Activated gamma-delta T cell treated with anti-CD3 and anti-CD28 coated beads, Interleukin-2, amount 50 U/mL, for 16 hours (primary cell): ENCODE measurements at places on chromosomes 16 and 17.

DNA sequence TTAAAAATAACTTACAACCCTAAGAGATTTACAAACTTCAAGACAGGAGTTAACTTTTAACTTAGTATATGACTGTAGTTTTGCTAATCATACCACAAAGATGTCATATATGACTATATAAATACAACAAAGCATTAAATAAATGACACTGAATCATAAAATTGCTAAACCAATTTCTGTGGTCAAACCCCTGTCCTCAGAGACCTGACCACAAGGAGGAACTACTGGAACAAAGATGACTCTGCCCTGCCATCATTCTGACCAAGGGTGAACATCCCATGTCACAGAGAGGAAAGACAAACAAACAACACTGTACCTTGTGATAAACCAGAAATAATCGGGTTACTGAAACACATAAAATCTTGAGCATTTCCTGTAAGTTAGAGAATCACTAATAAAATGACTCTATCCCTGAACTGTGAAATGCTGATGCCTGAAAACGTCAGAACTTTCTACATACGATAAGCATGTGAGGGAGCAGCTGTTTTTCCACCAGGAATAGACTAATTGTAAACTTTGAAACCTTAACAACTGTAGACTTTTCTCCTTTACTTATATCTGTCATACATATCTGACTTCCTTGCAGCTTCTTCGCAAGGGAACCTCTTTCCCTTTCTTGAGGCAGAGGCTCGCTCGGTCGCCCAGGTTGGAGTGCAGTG lies 47.9 kb downstream of the WDR59 start:
- DNase-seq, result no peak

DNA sequence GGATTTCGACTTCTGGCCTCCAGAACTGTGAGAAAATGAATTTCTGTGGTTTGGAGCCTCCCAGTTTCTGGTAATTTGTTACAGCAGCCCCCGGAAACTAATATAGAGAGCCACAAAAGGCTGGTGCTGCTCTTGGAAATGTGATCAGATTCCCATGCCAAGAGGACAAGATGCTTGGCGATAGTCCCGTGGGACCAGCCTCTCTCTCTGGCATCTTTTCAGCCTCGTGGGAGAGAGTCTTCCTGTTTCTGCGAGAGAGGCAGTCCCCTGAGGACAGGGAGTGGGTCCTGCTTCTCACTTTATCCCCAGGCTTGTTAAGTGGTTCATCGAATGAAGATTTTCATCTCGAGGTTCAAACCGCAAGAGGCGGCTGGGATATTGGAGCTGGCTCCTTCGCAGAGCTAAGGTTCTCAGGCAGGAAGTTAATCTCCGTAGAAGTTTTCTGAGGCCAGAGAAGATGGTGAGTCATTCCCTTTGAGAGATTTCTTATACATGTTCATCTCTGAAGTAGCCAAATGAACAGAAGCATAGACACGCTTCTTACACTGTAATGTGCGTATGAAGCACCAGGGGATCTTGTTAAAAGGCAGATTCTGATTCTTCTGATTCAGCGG lies 211.6 kb upstream of the SDK2 start:
- DNase-seq, result no peak

GRCh38 chr16:81987121-81987520 lies 24.1 kb downstream of the SDR42E1 start:
- DNase-seq, result no peak

DNA sequence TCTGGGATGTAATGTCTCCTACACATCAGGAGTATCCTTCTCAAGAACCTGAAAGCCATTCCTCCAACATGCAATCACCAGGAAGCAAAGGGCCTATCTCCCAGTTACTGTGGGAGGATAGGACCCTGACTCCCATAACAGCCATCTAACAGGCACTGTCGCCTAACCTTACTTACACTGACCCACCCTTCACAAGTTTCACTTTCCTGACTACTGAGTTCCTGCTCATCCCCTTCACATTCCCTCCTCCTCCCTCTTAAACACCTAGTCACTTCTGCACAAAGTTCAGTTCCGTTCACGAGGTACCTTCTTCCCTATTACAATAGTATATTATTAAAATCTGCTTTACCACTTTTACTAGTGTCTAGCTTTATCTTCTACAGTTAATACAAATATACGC lies 1.3 kb downstream of the C17orf67 start:
- DNase-seq, result no peak

DNA sequence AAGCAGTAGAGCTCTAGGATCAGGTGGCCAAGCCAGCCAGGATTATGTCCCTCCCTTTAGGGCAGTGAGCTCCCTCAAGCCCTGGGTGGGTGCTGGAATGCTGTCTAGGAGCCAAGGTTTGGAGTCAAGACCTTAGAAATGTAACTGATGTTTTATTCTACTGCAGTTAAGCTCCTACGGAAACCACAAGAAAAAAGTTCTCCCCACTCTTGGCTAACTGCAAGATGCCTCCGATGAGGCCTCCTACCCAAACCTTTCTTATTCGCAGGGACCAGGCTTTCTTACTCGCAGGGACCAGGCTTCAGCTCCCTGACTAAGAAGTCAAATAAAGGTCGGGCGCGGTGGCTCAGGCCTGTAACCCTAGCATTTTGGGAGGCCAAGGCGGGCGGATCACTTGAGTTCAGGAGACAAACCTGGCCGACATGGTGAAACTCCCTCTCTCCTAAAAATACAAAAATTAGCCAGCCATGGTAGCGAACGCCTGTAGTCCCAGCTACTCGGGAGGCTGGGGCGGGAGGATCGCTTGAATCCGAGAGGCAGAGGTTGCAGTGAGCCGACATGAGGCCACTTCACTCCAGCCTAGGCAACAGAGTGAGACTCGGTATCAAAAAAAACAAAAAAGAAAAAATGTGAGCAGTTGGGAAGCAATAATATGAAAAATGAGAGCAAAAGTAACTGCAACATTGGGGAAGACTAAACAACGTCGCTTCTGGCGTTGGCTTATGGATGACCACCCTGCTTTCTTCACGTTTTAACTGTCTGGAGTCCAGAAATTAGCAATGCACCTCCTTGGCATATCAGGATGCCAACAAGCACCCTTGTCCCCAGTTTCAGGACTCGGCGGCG lies 31.7 kb upstream of the ARL4D start:
- DNase-seq, result no peak

DNA sequence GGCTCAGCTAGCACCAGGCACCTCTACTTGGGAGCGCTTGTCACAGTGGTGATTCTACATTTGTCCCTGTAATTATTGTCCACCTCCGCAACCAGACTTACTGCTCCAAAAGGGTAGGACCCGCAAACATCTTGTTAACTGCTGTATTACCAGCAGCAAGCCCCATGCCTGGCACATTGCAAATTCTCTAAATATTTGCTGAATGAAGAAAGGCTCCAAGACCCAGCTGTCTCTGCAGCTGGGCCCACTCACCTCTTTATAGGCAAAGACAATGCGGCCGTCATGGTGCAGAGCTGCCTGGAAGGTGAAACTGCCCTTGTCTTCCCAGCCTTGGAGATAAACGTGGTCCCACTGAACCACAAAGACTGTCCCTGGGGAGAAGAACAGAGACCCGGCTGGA lies 44.3 kb downstream of the PLXDC1 start:
- DNase-seq, result no peak

GRCh38 chr16:58057121-58057520 lies 31.6 kb downstream of the MMP15 start:
- no peak for DNase-seq

DNA sequence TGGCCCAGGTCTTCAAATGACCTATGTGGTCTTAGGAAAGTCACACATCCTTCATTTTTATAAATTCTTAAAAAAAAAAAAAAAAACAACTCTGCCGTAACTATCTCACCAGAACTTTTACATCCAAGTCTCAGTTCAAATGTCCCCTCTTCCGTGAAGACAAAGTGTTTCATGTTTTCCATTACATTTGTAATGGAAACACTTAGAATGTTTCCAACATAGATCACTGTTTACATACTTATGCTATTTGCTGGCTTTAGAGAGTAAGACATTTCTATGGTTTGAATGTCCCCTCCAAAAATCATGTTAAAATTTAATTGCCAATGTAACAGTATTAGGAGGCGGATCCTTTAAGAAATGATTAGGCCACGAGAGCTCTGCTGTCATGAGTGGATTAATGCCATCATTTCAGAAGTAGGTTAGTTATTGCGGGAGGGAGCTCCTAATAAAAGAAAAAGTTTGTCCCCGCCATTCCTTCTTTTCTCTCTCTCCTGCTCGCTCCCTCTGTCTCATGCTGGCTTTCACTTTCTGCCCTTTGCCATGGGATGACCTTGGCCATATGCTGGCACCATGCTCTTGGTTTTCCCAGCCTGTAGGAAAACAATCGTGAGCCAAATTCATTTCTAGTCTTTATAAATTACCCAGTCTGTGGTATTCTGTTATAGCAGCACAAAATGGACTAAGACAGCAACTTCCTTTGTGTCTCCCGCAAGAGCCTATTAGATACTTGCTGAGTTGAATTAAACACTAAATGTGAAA lies 887.8 kb upstream of the SOX9 start:
- DNase-seq, result no peak

GRCh38 chr16:79899316-79899715 lies 298.8 kb upstream of the MAF start:
- no peak for DNase-seq

DNA sequence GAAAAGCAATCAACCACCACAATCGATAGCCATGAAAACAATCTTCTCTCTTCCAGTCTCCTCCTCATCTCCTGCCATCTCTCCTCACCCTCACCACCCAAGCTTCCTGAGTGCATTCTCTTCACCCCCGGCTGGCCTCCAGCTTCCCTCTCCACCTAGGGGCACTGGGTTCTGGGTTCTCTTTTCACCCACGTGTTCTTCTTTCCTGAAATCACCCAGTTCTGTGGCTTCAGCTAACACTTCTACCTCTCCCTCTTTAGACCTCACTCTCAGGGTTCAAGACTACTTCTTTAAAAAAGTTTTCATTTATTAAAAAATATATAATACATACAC lies 8.2 kb downstream of the ITGAM start:
- no peak for DNase-seq

- no peak for DNase-seq
Observed at GRCh38 chr16:68496689-68497088, 42.4 kb upstream of the ZFP90 start.

DNA sequence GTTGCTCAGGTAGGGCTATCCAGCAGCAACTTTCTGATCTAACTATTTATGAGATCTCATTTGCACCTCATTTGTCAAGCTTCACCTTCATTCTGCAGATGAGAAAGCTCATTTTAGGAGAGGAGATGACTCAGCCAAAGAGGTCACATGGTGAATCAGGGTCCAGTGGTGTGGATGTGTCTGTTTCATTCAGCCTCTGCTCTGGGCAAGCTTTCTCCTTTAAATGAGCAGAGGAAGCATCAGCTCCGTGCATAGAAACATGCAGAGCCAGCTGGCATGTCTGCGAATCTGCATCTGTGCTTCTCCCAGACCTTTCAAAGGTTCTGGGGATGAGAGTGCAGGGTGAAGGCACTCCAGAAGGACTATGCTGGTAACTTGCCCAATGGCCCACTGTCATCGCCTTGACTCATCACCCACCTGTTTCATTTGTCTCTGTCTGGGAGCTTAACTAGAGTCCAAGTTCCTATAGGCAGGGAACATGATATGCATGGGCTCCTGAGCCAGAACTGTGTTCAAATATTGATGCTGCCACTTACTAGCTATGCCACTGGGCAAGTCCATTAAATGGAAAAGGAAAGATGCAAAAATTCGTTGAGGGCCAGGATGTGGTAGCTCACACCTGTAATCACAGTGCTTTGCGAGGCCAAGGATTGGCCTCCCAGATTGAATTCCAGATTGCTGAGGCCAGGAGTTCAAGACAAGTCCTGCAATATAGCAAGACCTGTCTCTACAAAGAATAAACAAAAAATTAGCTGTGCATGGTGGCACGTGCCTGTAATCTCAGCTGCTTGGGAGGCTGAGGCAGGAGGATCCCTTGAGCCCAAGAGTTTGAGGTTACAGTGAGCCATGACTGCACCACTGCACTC lies 67.1 kb upstream of the NLK start:
- no peak for DNase-seq

DNA sequence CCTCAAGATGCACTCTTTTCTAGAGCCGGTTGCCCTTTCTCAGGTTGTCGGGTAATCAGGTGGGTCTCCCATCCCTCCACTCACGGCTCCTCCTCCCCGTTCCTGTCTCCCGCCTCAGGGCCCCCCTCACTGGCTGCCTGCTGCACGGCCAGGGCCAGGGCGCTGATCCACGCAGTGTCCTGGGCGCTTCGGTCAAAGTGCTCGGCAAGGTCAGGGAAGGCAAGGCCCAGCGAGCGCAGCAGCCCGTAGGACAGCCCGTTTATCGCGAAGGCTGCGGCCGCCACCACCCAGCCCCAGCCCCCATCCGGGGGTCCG lies 753 bp downstream of the SLC16A11 start:
- no peak for DNase-seq

DNA sequence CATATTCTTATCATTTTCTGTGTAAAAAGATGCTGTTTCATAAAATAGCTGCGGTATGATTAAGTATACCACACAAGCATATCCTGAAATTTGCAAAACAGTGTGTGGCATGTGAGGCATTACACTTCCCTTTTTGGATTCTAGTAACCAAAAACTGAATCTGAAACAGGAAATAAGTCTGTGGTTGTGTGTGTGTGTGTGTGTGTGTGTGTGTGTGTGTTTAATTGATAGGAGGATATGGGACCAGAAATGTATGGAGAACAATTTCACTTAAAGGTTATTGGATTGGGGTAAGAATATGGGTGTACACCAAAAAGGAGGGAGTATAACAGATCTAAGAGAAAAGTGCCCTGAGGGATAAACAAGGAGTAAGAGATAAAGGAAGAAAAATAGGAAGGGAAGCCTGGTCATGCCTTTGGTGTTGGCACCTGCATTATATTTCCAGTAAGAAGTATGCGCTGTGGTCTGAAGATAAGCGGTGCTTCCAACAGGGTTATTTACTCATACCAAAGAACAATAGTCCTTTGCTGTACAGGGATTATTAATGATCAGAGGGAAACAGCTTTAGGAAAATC lies 4.0 kb downstream of the LYRM1 start:
- no peak for DNase-seq

DNA sequence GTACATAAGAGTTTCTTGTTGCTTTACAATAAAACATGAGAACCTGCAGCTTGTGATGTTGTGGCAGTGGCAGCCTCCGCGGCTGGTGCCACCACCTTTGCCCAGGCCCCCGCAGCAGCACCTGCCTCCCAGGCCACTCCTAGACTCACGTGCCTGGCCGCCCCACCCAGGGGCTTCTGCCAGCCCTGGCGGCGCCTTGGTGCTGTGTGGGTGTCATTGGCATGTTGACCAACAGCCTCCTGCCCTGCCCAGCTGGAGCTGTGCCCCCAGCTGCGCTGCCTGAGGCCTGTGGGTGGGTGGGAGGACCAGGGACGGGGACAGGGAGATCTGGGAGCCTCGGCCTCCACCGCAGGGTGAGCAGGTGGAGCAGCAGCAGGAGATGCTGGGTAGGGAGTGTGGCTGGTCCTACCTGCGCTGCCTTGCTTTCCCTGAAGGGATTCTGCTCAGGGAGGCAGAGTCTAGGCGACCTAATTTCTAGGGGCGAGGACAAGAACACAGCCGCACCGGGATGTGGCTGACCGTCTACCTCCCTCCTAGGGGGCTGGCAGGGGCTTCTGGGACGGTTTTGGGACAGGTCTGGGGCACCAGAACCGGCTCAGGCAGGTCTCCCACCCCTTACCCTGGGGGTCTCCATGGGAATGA lies 428 bp upstream of the DNASE1L2 start:
- DNase-seq, result no peak
